Smooth muscle cell of trachea (primary cell): ENCODE measurements at places on chromosomes 7 and 10. TPM values are rescaled to one million over a fixed set of nuclear protein-coding genes. Genes with fewer than 3 reads are reported as not detected.

TEX36 gene
- 0.44 TPM in 1 of 2 replicates, not detected in the other for total RNA-seq

ASB10 gene
- total RNA-seq, result not detected in 2 replicates

CSGALNACT2 gene
- total RNA-seq, result 21.7 and 25.0 TPM in 2 replicates

HERC4 gene
- total RNA-seq, result 74.6 and 119 TPM in 2 replicates

RBM20 gene
- total RNA-seq, result not detected in 2 replicates

SPDYE5 gene
- not detected in 2 replicates for total RNA-seq

NRF1 gene
- total RNA-seq, result 9.3 and 12.2 TPM in 2 replicates

MRC1 gene
- total RNA-seq, result under 0.01 TPM in 1 of 2 replicates, not detected in the other

IL15RA gene
- total RNA-seq, result 3.5 and 13.7 TPM in 2 replicates

LIPM gene
- total RNA-seq, result not detected in 2 replicates

ARHGAP19 gene
- total RNA-seq, result 3.5 and 11.5 TPM in 2 replicates

SMKR1 gene
- 0.66 TPM in 1 of 2 replicates, not detected in the other for total RNA-seq

SLC26A4 gene
- 0.33 and 1.7 TPM in 2 replicates for total RNA-seq

OR9A2 gene
- total RNA-seq, result not detected in 2 replicates

AZGP1 gene
- total RNA-seq, result not detected in 2 replicates

GNAT3 gene
- total RNA-seq, result not detected in 2 replicates

SEMA3D gene
- total RNA-seq, result 2.6 and 2.8 TPM in 2 replicates

PRR15 gene
- not detected in 2 replicates for total RNA-seq

FOXL3 gene
- not detected in 2 replicates for total RNA-seq

AKR1C4 gene
- not detected in 2 replicates for total RNA-seq

BAMBI gene
- total RNA-seq, result 0.15 and 1.5 TPM in 2 replicates

STEAP1 gene
- total RNA-seq, result 63.1 and 70.3 TPM in 2 replicates
